ENCODE measurements at places on chromosomes 3 and 15. TPM values are rescaled to one million over a fixed set of nuclear protein-coding genes. Genes with fewer than 3 reads are reported as not detected.

FGD5 gene
- polyA plus RNA-seq = 22.9 TPM

DNAJC13 gene
- polyA plus RNA-seq = 43.3 TPM

OXTR gene
- 0.87 TPM for polyA plus RNA-seq

DNA sequence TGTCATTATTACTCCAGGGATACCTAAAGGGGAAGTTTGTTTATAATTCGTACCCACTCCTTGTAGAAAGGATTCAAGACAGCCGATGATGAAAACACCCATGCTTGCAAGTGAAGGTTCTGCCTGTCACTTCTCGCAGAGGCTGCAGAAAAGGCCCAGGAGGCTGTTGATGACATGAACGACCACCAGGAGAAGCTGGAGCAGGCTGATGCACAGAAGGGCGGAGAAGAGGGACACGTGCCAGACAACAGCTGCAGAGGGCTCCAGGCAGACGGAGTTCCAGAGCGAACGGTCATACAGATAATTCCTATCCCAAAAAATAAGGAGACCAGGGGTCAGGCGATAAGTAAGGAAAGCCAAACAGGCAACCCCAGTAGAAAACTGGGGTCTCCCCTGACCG lies 5.7 kb upstream of the DYNLT2B start:
- DNase-seq = no peak
